ENCODE measurements at places on chromosomes 2 and 18.

- DNase-seq, result no peak
Measured at GRCh38 chr18:27428120-27428519, 243.0 kb upstream of the CHST9 start.

DNA sequence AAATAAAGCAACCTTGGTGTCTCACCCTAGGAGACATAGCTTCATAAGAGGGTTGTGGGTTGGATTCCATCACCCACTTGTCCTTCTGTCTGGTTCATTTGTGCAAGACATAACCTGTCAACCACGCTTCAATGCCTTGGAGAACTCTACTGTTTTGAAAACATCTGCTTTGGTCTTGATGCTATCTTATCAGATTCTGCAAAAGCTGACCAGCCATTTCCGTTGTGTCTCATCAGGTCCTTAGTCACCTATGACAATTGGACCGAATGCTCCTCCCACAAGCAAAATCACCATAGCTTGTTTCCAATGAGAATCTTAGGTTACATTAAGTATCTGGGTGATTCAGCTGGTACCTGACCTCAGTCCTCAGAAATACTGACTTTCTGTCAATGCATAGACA lies 35.4 kb downstream of the STAT4 start:
- DNase-seq, result no peak

DNA sequence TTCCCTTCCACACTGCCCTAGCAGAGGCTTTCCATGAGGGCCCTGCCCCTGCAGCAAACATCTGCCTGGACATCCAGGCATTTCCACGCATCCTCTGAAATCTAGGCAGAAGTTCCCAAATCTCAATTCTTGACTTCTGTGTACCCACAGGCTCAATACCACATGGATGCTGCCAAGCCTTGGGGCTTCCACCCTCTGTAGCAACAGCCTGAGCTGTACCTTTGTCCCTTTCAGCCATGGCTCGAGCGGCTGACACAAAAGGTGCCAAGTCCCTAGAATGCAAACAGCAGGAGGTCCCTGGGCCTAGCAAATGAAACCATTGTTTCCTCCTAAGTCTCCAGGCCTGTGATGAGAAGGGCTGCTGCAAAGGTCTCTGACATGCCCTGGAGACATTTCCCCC lies 744.5 kb upstream of the LINC00305 start:
- no peak for DNase-seq

DNA sequence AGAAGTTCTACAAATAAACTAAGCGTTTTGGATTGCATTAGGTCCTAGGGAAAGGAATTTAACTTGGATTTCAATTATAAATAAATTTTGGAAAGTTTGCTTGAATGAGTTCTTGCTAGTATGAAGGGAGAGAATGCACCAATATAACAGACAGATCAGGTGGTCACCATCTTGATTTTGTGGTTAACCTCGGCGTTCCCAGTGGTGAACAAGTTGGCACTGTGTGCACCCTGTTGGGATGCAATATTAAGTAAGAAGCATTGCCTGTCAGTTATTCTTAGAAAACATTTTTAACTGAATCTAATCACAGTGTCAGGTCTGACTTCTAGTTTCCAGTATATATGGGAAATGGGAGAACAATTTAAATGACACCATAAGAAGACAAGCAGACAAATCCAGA lies 673.4 kb downstream of the SLC4A3 start:
- no peak for DNase-seq

- DNase-seq, result no peak
Measured at GRCh38 chr2:178990533-178991241, 59.2 kb downstream of the CCDC141 start.

DNA sequence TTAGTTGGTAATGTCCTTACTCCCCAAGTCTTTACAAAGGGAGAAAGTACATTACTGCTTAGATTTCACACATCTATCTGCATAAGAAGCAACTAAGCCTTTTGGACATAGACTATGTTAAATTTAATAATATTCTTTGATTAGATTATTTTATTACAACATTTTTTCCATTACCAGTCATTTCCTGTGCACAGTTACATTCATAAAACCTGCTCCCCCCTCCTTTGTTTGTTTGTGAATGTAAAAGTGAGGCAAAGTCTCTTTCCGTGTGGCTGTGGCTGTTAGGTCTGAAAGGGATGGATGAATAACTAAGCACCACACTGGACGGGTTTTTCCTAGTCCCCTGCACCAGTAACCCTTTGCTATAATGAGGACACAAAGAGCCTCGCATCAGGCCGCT lies 9.6 kb downstream of the PTGR3 start:
- no peak for DNase-seq

DNA sequence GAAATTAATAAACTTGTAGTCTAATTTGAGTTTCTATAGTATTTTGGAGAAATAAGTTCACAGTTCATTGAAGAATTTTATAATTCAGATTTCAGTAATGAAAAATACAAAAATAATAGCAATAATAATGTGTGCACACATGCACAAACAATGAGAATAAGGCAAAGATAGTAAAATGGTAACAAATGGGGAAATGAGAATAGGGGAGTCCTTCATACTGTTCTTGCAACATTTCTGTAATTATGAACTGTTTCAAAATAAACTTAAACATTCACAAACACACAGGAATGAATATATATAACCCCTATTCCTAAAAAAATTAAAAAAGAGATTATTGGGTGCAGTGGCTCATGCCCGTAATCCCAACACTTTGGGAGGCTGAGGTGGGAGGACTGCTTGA lies 63.9 kb downstream of the SPRED2 start:
- DNase-seq, result no peak

GRCh38 chr18:498931-499775 lies 1.3 kb downstream of the COLEC12 start:
- DNase-seq, result no peak

DNA sequence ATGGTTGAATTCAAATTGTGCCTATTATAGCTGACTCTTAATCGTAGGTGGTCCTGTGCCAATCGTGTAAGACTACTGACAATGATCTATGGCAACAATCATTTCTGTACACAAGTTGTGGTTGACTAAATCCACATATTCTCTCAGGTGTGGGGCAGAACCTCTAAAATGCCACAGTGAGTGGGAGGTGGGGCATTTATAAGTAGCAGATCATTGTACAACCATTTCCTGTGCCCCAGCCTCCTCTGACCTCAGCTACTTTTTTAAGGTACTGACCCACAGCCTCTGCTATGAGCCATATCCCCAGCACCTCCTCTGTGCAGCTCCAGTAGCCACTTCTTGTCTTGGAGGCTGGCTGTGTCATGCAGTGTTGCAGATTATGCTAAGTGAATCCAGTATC lies 48.6 kb upstream of the RAPH1 start:
- no peak for DNase-seq

DNA sequence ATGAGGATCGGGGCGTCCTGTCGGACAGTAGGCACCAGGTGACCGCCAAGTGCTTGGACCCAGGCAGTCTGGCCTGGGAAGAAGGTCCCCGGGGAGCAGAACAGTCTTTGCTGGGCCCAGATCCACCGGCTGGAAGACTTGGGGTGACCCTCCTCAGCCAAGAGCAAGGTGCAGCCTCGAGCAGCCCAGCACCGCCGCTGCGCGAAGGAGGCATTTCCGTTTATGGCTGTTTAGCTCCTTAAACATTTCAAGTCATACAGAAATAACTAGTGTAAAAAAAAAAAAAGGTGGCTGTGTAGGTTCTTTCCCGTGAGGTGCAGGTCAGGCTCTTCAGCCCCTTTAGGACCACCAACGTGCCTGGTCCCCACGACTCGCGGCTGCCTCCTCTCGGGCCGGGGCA lies 370.2 kb downstream of the CMPK2 start:
- DNase-seq, result no peak
